ENCODE measurements at places on chromosomes 6 and 20.

DNA sequence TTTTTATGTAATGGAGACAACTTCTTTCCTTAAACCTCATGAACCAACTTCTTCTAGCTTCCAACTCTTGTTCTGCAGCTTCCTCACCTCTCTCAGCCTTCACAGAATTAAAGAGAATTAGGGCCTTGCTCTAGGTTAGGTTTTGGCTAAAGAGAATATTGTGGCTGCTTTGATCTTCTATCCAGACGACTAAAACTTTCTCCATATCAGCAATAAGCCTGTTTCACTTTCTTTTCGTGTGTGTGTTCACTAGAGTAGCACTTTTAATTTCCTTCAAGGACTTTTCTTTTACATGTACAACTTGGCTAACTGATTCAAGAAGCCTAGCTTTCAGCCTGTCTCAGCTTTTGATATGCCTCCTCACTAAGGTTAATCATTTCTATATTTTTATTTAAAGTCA is 596.1 kb upstream of the NRSN1 start:
- no peak for DNase-seq

- no peak for DNase-seq
These were observed 83.1 kb upstream of the PHACTR2 start for GRCh38 chr6:143594647-143595046.

- no peak for DNase-seq
These were observed 381 bp upstream of the ZSCAN26 start for GRCh38 chr6:28266563-28266961.

DNA sequence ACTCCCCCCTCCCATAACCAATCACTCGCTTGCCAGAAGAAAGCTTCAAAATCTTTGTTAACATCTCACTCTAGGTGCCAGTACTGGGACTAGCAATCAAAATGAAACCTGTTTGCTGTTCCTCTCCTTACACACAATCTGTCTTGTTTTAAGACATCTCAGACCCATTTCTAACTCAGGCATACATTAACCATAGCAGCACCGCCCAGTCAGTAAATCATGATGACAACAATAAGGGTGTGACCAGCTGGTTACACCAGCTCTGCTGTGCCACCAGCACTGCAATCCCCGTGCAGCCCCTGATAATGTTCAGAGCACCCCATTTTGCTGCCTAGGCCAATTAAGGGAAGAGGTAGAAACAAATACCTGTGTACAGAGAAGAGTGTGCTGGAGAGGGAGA is 185.2 kb upstream of the TAB2 start:
- no peak for DNase-seq

GRCh38 chr20:63701329-63702035 is 5.0 kb downstream of the TNFRSF6B start:
- DNase-seq = peak; percentile 22

GRCh38 chr6:118644007-118644406 is 7.4 kb downstream of the CEP85L start:
- no peak for DNase-seq

DNA sequence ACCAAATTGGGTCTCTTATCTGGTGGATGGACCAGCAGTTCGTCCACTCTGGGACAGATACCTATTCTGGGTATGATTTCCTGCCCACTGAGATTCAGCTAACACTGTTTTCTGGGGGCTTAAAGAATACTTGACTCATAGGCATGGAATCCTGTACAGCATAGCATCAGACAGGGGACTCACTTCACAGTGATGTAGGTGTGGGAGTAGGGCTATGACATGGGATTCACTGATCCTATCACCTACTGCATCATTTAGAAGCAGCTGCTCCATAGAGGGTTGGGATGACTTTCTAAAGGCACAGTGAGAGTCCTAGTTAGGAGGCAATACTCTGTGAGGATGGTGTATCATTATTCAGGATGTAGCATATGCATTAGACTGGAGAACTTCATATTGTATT is 74.5 kb upstream of the AHI1 start:
- DNase-seq = no peak

Data from BE2C (cell line).